ENCODE measurements at places on chromosomes 1 and 21.

- DNase-seq = no peak
These were observed 987 bp downstream of the DYNLT4 start for GRCh38 chr1:44806025-44806703.

DNA sequence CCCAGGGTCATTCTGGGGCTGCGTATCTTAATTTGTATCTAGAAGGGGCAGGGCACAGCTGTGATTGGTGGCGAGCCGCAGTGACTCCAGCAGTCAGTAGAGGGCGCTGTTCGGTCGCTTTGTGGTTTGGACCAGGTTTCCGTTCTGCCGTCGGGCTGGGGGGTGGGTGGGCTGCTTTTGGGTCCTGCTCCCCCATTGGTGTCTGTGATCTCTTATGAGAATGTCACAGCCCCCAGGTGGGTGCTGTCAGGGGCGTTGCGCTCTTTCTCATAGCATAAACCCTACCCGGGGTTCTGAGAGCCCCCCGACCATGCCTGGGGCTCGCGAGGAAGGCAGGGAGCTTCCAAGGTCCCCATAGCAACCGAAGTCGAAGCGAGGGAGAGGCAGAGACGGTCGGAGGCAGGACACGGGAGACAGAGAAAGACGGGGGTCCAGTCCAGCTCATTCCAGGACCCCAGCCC is 5.4 kb downstream of the TFF3 start:
- peak; percentile 88 for DNase-seq

DNA sequence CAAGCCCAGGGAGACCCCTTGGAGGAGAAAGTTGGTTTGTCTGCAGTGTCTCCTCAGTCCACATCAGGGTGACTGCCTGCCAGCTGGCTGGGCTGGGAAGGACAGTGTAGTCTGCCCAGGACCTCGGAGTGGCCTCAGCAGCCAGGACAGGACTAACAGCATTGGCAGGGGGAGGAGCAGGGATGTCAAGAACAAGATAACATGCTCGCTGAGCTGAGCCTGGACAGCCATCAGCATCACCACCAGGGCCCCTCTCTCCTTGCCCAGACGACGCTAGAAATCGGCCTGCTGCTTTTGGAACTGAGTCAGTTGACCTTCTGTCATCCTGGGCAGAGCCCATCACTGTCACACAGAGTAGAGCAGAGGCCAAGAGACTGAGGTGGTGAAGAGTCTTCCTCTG is 83.6 kb upstream of the CNTN2 start:
- DNase-seq = no peak

DNA sequence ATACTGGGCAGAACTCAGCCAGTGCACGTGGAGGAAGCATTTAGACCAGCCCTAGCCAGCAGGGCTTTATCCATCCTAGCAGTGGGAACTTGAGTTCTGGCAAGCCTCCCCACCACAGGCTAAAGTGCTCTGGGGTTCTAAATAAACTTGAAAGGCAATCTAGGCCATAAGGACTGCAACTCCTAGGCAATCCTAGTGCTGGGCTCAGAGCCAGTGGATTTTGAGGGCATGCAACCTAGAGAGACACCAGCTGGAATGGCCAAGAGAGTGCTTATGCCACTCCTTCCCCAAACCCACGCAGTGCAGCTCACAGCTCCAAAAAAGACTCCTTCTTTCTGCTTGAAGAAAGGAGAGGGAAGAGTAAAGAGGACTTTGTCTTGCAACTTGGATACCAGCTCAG is 70.5 kb upstream of the APOBEC4 start:
- no peak for DNase-seq

GRCh38 chr1:211330282-211330936 is 3.8 kb downstream of the TRAF5 start:
- no peak for DNase-seq

GRCh38 chr1:201100169-201100930 is 11.9 kb downstream of the CACNA1S start:
- DNase-seq = no peak

DNA sequence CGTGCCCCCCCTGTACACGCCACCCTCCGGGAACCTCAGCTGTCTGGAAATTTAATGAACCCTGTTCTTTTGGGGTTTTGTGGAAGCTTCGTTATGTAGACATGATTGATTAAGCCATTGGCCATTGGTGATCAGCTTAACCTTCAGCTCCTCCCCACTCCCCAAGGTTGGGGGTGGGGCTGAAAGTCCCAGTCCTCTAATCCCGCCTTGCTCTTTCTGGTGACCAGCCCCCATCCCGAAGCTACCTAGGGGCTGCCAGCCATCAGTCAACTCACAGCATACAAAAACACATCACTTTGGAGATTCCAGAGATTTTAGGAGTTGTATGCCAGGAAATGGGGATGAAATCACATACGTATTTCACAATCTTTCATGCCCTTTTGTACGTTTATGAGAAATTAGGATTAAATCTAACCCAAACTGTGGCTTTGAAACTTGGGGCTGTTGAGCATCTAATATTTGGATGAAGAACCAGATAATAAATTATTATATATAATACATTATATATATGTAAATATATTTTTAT is 52.3 kb downstream of the BACE2 start:
- no peak for DNase-seq

- peak; percentile 88 for DNase-seq
These were observed at the start of gene AMIGO1 for GRCh38 chr1:109509176-109510134. Gene AMIGO1, minus strand, starts transcription at chr1:109509727. Its CDS starts 815 bp downstream, at chr1:109508912.

GRCh38 chr1:85464497-85465098 is 361 bp downstream of the DDAH1 start:
- peak; percentile 71 for DNase-seq

DNA sequence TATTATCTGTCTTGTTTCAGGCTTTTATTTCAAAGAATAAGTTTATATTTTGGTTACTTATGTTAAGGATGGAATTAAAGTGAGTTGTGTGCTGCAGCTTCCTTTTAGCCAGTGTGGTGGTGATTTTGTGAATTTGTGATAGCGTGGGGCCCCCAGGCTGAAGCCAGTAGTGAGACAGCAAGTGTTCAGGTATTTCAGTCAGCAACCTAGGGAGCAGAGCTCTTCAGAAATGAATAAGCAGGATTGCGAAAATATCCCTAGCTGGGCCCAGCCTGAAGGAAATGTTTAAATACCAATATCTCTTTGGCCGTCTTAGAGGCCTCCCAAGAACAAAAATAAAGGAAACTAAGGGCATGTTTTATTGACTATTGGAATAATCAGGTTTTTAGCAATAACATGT is 150.8 kb upstream of the C1orf105 start:
- DNase-seq = no peak

GRCh38 chr1:181514298-181515290 is 31.3 kb downstream of the CACNA1E start:
- no peak for DNase-seq

DNA sequence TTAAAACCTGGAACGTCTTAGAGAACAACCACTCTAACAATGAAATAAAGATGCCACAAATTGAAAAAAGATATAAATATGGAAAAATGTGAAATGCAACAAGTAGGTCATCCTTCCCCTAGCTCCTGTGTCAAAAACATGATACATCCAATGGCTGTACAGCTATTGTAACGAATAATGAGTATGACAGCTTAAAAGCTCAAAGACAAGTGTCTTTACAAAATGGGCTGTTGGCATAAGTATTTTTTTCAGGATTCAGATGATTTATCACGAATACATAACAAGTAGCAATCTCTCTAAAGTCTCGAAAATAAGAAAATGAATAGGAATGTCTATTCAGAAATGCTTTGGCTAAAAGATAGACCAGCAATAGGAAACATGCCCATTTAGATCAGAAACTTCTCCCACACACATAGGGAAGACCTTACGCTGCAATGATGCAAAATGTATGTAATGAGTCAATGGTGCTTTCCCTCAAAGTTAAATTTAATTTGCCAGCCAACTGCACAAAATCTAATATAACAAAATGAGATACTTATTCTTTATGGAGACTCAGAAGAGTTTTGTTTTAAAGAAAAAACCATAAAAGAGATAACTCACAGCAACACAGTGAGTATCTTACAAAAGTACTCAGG is 8.3 kb downstream of the TGFBR3 start:
- DNase-seq = no peak

DNA sequence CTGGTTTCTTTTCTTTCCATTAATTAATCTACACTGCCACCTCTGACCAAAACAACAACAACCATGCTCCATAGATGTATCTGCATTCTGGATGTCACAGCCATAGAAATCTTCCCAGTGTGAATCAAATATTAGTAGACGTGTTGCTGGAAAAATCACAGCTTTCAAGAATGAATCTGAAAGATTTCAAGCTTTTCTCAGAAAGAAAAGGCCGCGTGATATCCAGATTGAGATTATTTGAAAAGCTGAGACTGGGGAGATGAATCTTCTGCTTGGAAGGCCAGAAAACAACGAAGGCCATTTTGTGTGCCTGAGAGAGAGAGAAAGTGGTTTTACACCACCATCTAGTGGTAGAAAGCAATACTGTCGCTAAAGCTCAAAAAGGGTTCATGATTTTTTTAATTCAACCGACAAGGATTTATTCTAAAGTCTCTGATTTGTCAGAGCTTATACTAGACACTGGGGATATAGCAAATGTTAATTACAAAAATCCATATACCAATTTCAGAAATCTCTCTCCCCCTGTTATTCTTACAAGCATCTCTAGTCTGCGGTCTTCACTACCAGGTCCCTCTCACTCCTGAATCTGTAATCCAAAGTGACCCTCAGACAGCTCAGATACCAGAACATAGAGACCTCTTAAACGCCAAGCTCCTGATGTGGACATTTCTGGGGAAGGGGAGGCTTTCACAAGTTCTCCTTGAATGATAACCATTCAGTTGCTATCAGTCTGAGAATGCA is 87.5 kb upstream of the SGIP1 start:
- DNase-seq = peak; percentile 61

DNA sequence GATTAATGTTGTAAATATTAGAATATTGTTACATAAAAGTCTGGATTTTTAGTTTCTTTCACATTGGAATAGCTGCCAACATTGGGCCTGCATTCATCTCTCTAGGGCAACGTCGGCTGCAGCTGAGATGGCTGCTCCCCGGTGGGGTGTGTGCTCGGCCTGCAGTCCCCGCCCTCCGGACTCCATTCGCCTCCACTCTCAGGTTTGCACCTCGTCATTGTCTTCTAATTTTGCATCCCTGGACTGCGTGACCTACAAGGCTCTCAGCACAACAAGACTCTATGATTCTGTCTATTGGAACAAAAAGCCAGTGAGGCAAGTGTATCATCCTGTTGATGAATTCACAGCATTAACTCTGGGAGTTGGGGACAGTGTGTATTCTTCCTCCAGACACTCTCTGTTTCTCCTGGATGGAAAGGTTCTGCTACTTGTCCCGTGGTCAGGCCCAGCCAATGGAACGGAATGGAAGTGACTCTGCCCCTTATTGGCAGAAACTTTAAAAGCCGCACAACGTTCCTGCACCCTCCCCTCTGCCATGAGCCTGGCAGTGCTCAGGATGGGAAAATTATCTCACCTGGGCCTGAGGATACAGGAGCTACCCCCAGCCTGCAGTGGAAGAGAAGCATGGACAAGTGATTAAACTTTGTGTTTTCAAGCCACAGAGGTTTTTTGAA is 105.0 kb upstream of the SAMD11 start:
- DNase-seq = no peak

GRCh38 chr1:148315071-148315811 is 163.2 kb upstream of the NBPF11 start:
- DNase-seq = no peak

GRCh38 chr1:37930246-37931101 is 16.4 kb downstream of the INPP5B start:
- no peak for DNase-seq

DNA sequence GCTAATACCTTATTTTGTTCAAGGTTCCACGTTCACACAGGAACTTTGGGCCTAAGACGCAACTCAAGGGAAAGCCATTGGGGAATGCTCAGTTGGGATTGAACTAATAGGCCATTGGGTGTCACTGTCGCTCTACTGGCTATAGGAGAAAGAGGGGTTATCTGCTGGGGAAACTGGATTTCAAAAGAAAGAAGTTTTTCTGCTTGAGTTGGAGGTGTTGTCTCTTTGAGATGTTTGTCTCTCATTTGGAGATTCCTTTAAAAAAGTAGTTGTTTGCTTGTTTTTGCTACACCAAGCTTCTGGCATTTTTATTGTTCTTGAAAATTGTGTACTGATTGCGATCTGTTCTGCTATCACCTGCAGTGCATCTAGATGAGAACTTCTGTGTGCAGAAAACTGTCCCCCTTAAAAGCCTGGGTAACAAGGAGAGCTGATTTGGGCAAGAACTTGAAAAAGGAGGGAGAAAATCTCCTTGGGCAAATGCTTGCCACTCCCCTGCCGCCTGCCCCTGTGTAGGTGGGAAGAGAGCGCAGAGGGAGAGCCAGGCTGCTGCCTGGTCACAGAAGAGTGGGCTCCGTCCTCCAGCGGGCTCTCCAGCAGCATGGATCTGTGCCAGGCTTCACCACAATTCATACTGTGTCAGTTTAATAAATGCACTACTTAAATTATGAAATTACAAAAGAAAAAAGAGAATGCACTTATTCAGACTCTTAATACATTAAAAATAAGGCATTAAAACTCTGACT is 39.9 kb downstream of the PEX14 start:
- no peak for DNase-seq

GRCh38 chr1:231584117-231584516 is 42.5 kb upstream of the DISC1 start:
- peak; percentile 52 for DNase-seq

DNA sequence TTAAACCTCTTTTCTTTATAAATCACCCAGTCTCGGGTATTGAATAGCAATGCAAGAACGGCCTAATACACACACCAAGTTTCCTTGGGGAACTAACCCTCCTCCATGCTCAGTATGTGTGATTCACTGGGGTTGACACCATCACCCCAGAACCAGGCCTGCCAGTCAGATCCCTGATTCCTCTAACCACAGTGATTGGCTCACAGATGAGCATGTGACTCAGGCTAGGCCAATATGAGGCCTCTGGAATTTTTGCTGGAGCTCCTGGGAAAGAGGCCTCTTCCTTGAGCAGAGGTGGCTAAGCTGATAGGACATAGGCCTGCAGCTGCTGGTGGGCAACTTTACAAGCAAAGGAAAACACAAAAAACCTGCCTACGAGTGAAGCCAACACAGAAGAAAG is 74.7 kb upstream of the ZBTB40 start:
- no peak for DNase-seq

- no peak for DNase-seq
These were observed 68.0 kb upstream of the ACTL8 start for GRCh38 chr1:17687145-17687544.

DNA sequence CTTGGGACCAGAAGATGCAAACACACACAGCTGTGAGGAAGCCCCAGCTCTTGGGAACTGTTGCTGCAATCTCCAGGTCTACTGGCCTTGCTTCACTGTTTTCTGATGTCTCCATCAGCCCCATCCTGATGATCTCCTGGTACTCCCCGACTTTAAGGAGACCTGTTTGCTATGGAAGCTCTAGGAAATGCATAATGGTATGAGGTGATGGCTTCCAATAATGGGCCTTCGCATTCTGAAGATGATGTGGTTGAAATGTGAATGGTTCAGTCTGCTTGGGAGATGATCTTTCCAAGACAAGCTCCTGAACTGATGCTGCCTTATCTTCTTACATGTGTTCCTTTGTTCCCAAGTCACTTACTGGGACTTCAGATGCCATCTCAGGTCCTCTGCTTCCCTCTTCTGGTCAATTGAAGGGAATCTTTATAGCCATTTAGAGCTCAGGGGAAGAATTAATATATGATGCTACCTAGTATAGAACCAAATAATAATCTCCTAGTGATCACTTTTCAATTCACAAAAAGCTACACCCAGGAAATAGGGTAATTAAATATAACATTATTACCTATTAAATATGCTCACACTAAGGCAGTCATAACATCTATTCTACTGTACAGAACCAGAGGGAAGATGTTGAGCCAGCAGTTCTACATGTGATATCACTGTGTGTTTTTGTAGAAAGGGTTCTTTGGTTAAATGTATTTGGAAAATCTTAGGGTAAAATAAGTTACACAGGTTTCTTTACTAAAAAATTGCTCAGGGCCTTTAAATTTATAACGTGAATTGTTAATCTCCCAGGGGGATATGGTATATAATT is 73.9 kb upstream of the VTCN1 start:
- no peak for DNase-seq

- DNase-seq = no peak
These were observed 34.0 kb downstream of the CHAF1B start for GRCh38 chr21:36419241-36419640.
